ENCODE measurements at places on chromosomes 3 and 15.

- peak; percentile 43 for DNase-seq
Measured at GRCh38 chr15:40323239-40323952, at the start of gene INAFM2. Gene INAFM2, plus strand, starts transcription at chr15:40323692. Its CDS starts 364 bp downstream, at chr15:40324056.

DNA sequence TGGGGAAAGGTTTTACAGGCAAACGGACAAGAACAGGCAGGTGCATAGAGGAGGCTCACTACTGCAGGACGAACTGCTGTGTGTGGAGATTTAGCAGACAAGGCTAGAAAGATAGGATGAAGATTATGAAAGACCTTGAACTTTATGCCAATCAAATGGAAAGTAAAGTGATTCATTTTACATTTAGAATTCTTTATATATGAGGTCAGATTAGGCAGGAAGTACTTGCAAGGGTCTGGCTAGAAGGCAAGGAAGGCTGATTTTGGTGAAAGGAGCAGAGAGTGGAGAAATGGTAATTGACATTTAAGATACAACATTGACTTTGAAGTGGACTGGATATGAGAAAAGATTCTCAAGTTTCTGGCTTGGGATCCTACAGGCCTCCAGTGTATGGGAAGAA is 33.6 kb downstream of the PLSCR4 start:
- DNase-seq = no peak

DNA sequence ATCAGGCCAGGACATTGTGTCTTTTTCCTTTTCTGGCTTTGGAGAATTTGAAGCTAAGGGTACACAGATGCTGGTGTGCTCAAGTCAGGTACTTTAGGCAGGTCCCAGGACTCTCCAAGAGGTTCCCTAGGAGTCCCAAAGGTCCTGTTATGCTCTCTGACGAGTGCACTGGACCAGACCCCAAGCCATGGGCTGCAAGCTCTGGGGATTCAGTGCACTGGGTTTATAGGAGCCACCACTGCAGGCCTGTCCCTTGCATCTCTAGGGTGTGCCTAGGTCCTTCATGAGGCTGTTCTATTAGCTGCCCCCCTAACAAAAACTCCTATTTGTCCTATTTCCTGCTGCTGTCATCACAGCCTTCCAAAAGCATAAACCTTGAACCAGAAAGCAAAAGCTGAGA is 31.9 kb upstream of the BFSP2 start:
- DNase-seq = no peak

- DNase-seq = no peak
Measured at GRCh38 chr3:192005989-192006388, 545.0 kb downstream of the PYDC2 start.

- DNase-seq = no peak
Measured at GRCh38 chr3:12312010-12312409, 23.1 kb downstream of the PPARG start.

DNA sequence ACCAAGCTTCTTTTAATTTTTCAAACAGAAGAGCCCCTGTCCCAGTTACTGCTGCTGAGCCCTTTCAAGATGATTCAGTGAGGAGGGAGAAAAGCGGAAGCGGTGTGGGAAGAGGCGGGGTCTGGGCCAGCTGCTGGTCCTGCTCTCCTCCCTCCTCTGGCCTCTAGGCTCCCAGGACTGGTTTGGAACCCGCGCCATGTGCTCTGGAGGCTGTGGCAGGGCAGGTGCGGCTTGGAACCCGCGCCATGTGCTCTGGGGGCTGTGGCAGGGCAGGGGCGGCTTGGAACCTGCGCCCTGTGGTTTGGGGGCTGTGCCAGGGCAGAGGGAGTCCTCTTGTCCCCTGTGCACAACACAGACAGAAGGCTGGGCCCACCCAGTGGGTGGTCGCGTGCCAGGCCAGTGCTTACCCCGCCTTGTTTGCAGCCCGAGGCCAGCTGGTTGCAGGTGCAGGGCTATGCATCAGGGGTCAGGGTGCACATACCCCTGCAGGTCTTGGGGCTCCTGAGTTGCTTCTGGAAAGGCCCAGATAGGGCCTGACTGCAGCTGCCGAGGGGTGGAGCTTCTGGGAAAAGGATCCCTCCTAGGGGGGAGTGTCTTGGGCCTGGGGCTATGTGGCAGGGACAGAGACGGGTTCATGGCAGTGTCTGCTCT is 12.2 kb downstream of the ALG1L2 start:
- no peak for DNase-seq

GRCh38 chr3:186530415-186530814 is 13.8 kb downstream of the CRYGS start:
- no peak for DNase-seq

DNA sequence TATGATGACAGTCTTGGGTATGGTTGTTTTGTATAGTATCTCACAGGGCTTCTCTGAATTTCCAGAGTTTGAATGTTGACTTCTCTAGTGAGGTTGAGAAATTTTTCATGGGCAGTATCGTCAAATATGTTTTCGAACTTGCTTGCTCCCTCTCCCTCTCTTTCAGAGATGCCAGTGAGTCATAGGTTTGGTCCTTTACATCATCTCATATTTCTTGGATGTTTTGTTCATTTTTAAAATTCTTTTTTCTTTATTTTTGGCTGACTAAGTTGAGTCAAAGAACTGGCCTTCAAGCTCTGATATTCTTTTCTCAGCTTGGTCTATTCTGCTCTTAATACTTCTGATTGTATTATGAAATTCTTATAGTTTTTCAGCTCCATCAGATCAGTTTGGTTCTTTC is 282.3 kb upstream of the NECTIN3 start:
- DNase-seq = no peak

DNA sequence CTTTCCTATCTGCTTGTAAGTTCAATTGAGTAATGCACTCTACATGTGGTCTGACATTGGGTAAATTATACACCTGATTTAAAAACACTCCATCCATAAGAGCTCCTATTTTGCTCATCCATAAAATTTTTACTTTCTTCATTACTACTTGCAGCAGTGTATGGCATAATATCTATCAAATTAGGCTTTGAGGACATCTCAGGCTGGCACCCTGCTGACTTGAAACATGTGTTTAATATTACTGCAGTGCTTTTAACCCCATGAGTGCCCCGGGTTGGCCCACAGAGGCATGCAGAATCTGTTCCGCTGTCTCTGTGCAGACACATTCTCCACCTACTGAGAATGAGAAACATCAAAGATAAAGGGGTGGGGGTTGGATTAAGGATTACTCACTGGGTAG is 249.9 kb upstream of the DNAJC19 start:
- no peak for DNase-seq

DNA sequence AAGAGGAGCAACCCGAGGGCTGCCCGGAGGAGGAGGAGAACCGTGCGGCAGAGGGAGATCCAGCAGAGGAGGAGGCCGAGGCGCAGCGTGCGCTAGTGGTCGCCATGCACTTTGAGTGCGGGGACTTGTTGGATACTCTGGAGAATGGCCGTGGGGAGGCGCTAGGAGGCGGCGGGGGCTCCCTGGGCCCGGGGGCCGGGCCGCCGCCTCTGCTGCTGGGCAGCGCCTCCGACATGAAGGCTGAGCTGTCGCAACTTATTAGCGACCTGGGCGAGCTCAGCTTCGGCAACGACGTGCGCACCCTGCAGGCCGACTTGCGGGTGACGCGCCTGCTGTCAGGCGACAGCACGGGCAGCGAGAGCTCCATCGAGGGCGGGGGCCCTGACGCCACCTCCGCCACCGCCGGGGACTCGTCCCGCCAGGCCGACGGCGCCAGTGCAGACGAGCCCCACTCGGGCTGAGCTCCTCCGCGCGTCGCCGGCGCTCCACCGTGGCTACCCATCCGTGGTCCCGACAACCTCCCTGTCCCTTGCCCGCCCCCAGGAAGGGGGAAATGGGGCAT is 2.0 kb downstream of the FAM43A start:
- DNase-seq = peak; percentile 35

DNA sequence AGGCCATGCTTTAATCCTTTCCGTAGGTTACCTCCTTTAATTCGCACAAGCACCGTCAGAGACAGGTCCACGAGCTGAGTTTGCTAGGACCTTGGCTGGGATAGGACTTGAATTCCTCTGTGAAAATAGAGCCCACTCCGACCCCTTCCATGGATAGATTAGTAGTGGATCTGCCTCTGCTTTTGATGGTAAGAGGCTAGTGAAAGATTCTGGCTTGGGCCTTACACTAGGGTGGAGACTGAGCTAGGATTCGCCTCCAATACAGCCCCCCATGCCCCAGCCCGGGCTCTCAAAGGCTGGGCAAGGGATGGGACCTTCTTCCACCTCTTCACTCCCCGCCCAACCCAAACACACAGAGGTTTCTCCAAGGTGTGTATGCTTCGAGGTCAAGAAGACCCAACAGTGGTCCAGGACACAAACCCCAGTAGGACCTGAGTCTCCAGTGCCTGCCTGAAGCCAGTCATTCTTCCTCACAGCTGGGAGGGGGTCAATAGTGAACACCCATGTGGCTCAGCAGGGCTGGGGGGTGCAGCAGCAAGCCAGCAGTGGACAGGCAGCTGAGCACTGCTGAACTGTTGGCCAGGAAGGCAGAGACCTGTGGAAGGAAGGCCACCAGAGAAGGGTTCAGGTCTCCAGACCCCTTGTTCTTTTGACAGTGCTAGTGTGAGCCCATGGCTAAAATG is 75.7 kb downstream of the SPSB4 start:
- no peak for DNase-seq

DNA sequence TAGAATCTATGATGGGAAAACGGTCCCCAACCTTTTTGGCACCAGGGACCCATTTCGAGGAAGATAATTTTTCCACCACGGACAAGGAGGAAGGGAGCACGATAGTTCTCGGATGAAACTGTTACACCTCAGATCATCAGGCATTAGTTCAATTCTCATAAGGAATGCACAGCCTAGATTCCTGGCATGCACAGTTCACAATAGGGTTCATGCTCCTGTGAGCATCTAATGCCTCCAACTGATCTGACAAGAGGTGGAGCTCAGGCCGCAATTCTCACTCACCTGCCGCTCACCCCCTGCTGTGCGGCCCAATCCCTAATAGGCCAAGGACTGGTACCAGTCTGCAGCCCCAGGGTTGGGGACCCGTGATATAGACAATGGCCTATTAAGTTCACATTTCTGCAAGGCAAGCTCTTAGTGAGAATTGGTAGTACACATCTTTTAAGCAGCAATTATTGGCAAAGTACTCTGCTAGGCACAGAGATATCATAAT is 26.5 kb downstream of the CD200R1 start:
- DNase-seq = no peak

GRCh38 chr15:43514241-43515057 is 3.0 kb upstream of the MAP1A start:
- no peak for DNase-seq

GRCh38 chr15:63332367-63333124 is 49.1 kb downstream of the CA12 start:
- no peak for DNase-seq

DNA sequence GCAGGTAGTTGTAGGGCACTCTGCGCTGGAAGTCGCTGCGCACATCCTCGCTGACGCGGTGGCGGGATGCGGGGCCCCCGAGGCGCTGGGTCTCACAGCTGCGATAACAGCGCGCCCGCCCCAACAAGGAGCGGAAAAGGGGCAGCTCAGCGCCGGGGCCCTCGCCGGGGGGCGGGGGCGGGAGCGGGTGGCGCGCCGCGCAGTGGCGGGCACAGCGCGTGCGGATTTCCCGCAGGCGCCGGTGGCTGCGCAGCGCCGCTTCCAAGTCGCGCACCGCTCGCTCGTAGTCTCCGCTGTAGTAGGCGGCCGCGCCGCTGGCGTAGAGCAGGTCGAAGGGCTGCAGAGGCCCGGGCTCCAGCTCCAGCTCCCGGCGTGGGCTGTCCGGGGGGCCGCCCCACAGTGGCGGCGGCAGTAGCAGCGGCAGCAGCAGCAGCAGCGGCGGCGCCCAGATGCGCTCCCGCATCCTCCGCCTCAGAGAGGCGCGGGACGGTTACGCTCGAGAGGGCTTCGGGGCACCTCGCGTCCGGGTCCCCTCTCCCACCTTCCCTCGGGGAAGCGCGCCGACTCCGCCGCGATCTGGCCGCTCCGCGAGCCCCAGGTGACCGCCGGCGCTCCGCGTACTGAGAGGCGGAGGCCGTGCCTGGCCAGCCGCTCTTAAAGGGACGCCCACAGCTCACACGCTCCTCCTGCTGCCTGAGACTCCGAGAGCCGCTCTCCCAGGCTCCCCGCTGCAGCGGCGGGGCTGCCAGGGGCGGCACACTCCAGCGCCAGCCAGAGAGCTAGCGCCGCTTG is at the start of gene P3H2:
P3H2 (minus strand) TSS at position 629 of the 792 bp plus-strand sequence; CDS start at position 463, 166 bp downstream.
- DNase-seq = peak; percentile 42

DNA sequence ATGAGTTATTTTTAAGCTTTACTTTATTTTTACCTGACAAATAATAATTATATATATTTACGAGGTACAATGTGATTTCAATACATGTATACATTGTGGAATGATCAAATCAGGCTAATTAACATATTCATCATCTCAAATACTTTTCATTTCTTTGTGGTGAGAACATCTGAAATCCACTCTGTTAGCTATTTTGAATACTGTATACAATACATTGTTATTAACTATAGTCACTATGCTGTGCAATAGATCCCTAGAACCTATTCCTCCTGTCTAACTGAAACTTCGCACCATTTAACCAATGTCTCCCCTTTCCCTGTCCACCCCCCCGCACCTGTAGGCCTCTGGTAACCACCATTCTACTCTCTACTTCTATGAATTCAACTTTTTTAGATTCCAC is 7.9 kb upstream of the SPPL2A start:
- no peak for DNase-seq

DNA sequence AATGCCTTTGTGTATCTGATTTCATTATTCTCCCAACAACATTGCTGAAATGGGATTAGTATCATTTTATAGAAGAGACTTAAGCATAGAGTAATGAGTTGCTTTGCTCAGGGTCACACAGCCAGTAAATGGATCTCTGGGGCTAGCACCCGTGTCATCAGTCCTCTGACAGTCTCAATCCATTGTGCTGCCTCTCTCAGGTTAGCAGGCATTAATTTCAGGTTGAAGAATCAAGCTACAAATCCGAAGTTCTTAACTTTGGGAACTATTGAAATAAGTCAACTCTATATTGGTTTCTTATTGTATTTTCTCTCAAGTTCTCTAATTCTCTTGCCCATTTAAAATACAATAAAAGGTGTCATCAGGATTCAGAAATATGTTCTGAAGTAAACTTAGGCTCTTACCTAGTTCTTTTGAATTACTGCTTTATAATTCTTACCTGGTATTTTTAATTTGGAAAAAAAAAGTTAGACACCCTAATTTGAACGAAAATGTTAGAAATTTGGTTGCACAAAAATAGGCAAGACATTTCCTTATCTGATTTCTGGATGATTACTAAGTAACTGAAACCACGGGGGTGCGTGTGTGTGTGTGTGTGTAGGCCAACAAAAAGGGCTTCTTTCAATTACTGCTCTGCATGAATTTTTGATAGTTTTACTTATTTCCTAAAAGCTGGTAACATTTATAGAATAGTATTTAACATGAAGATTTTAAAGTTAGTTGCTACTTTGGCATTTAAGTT is 189.8 kb downstream of the MBNL1 start:
- no peak for DNase-seq

DNA sequence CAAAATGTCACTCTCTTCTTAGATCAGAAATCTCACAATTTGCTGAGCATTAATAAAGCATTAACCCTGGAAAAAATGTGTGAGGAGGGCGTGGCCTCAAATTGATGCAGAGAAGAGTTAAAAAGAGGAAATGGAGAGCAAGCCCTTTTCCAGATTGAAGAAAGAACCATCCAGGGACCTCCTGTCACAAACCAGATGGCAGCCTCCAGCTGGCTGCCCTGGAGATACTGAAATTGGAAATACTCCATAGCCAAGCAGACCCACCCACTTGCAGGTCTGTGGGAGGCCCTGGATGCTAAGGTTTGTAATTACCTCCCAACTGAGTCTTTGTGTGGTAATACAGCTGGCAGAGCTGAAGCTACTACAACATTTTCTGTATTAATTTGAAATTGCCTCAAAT is 214.9 kb downstream of the IL20RB start:
- no peak for DNase-seq

GRCh38 chr15:60006203-60006862 is 2.2 kb downstream of the FOXB1 start:
- no peak for DNase-seq

GRCh38 chr3:188148318-188148717 is 5.6 kb upstream of the LPP start:
- DNase-seq = no peak
